ENCODE measurements at places on chromosomes 2 and 18.

GRCh38 chr18:41940506-41941215 is 14.4 kb upstream of the PIK3C3 start:
- DNase-seq, result no peak

DNA sequence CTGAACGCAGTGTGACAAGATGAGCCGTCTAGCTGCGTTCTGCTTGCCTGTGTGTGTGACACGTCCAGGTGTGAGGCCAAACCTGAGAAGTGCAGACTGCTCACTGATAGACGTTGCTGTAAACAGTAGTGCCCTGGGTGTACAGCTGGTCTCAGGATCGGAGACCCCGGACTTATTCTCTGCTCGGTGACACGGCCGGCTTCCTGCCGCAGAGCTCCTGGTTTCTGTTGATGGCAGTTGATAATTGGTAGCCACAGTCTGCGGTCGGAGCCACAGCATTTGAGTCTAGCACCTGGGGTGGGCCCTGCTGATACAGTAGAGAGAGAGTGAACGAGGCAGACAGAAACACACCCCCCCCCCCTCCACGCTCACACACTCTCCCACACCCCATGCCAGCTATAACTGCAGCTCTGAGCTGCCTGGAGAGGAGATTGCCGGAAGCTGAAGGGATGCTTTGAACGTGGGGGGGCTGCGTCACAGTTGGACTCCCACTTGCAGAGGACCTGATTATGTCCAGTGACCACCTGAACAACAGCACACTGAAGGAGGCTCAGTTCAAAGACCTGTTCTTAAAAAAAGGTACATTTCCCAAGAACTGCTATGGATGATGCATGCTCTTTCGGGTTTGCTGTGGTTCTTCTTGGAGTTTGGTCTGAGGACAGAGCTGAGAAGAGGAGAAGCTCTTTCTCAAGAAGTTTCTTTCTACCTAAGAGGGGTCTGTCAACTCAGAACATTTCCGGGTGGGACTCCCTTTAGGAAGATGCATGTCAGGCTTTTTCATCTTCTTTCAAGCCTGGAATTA is 114.0 kb downstream of the FAM210A start:
- peak; percentile 21 for DNase-seq

DNA sequence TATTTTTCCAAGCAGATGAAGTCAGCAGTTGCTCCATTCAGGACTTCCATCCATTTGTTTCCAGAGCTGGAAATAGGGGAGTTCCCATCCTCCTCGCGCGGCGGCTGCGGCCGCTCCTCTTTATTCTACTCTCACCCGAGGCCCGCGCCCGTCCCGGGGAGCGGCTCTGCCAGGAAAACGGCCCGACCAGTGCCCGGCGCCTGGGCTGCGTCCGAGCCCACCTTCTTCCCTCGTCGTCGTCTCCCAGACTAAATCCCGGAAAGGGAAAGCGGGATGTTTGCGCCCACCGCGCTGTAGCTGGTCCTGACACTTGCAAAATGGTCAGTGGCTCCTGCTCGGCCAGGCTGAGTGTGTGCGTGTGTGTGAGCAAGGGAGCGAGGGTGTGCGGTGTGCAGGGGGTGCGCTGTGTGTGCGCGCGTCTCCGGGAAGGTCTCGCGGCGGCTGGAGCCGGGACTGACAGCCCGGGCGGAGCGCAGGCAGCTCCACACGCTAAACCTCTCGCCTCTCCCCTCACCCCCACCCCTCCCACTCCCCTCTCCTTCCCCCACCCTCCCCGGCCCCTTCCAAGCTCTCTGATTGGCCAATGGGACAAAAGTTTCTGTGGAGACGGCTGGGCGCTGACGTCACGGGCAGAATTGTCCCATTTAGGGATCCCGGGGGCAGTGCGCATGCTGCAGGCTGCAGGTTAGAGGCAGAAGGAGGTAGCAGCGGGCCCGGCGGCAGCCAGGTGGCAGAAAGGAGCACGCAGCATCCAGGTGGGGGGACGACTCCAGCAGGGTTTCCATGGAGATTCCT is at the start of gene NOL4:
NOL4 (minus strand) TSS at position 491 of the 795 bp plus-strand sequence. CDS start 1,660 bp downstream, outside the sequence.
- DNase-seq, result peak; percentile 89

DNA sequence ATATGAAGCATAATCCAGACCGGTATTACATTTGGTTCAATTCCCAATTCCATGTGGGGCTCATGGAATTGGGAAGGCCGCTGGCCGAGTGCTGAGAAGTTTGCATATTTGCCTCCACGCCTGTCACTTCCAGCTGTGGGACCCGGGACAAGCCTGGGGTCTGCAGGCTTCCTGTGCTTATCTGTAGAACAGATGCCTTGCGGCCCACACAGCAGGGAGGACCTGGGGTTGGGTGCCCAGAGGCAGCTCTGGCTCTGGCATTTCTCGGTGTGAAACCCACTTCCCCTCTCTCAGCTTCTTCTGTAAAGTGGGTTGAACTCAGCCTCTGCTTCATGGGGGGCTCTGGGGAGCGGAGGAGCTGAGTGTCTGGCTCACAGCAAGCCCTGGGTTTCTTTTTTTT is 97.9 kb downstream of the SH3BP4 start:
- DNase-seq, result peak; percentile 66

DNA sequence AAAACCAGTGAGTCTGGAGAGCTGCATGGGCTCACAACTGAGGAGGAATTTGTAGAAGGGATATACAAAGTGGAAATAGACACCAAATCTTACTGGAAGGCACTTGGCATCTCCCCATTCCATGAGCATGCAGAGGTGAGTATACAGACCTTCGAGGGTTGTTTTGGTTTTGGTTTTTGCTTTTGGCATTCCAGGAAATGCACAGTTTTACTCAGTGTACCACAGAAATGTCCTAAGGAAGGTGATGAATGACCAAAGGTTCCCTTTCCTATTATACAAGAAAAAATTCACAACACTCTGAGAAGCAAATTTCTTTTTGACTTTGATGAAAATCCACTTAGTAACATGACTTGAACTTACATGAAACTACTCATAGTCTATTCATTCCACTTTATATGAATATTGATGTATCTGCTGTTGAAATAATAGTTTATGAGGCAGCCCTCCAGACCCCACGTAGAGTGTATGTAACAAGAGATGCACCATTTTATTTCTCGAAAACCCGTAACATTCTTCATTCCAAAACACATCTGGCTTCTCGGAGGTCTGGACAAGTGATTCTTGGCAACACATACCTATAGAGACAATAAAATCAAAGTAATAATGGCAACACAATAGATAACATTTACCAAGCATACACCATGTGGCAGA is 3.6 kb downstream of the TTR start:
- no peak for DNase-seq

DNA sequence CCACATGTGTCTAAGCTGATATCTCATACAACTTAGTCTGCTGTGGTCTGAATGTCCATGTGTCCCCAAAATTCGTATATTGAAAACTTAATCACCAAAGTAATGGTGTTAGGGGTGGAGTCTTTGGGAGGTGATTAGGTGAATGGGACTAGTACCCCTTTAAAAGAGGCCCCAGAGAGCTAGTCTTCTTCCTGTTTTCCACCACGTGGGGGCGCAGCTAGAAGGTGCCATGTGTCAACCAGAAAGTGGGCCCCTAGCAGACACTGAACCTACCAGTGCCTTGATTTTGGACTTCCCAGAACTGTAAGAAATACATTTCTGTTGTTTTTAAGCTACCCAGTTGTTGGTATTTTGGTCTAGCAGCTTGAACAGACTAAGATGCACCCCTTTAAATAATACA is 86.6 kb downstream of the ASB1 start:
- DNase-seq, result peak; percentile 44

DNA sequence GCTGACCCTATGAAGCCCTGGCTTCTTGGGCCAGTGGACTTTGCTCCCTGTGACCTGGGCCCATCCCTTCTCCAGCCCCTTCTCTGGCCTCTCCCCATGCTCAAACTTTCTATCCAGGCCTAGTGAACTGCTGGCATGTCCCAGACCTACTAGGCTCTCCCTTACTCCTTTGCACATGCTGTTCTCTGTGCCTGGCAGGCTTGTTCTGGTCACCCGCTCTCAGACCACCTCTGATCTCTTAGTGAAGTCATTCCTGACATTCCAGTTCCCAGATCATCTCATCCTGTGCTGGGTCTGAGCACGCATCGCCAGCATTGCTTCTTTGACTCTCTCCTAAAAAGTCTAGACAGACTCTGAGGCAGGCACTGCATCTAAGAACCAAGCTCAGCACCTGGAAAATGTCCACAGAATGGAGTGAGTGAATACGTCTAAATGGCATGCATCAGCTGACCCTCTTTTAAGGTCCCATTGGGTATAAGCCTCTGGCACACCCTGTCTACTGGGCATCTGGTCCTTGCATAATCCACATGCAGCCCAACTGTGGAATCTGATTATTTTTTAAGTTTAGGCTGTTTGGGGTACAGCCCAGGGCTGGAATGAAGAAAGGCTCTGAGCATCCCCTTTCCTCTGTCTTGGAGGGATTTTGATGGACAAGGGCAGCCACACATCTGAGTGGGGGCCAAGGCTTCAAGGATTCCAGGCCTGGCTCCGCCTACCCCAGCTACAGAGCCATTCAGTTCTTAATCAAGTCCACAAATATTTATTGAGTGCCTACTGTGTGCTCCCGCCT is 130.6 kb upstream of the HAAO start:
- DNase-seq, result no peak

Measured in BE2C (cell line).